SW480 (cell line): ENCODE measurements at places on chromosomes 4 and X.

- DNase-seq, result no peak
These were observed 141.5 kb downstream of the GLRA2 start for GRCh38 chrX:14670819-14671218.

DNA sequence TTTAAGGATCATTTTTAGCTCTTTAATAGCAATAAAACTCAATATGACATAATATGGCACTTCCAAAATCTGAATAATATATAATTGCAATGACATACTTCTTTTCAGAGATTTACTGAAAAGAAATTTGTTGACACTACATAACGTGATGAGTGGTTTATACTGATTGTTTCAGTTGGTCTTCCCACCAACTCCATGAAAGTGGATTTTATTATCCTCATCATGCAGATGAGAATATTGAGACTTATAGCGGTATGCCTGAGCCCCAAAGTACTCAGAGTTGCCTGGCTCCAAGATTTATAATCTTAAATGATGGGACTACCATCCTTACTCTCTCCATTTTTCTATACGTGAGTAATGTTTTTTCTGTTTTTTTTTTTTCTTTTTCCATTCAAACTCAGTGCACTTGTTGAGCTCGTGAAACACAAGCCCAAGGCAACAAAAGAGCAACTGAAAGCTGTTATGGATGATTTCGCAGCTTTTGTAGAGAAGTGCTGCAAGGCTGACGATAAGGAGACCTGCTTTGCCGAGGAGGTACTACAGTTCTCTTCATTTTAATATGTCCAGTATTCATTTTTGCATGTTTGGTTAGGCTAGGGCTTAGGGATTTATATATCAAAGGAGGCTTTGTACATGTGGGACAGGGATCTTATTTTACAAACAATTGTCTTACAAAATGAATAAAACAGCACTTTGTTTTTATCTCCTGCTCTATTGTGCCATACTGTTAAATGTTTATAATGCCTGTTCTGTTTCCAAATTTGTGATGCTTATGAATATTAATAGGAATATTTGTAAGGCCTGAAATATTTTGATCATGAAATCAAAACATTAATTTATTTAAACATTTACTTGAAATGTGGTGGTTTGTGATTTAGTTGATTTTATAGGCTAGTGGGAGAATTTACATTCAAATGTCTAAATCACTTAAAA, 15.3 kb downstream of the ALB start:
- DNase-seq, result no peak

- no peak for DNase-seq
These were observed 55.1 kb upstream of the ZCCHC13 start for GRCh38 chrX:74248889-74249288.

DNA sequence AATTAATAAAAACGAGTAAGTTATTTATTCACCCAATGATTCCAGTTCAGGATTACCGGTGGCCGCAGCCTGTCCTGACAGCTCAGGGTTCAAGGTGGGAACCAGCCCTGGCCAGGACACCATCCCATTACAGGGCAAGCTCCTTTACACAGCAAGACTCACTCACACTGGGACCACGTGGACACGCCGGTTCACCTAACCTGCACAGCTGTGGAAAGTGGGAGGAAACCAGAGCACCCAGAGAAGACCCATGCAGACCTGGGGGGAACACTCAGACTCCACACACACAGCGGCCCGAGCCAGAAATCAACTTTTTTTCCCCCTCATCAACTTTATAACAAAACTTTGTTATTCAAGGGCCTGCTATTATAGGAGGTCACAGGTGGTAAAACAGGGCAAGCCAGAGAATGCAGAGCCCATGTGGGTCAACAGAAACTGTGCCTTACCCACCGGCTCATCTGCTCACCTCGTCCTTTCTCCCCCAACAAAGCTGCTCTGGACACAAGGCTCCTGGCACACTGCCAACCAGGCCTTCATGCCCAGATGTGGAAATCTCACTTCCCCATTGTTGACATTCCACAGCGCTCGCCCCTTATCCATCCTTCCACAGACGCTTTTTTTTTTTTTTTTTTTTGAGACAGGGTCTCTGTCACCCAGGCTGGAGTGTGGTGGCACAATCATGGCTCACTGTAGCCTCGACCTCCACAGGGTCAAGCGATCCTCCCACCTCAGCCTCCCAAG, 8.0 kb upstream of the ODAPH start:
- DNase-seq, result no peak

DNA sequence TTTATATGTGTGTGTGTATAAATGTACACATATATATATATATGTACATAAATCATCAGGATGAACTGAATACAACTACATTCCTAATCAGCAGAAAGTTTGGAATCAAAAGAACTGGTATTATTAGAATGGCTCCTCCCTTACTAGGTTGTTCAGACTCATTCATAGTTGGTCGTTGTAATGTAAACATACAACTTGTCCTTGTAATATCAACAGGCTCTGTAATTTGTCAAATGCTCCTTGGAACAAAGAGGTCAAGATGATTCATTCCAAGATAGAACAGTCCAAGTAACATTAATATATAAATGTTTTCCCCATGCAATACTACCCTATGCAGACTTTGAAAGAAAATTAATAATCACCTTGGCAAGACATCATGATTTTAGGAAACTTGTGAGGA, 351.4 kb upstream of the SMIM31 start:
- DNase-seq, result no peak
